Gastrocnemius medialis (tissue), 4 donors: ENCODE measurements at places on chromosomes 1 and 21. TPM values are rescaled to one million over a fixed set of nuclear protein-coding genes. Genes with fewer than 3 reads are reported as not detected.

GRCh38 chr1:41864471-41865040 lies 54.2 kb downstream of the HIVEP3 start:
- DNase-seq = no peak

GRCh38 chr1:4315202-4315601 lies 339.2 kb upstream of the AJAP1 start:
- DNase-seq = no peak

GRCh38 chr1:115654663-115655305 lies 13.0 kb downstream of the VANGL1 start:
- DNase-seq = no peak

- peak; percentile 34 for DNase-seq
Measured at GRCh38 chr1:212667223-212668139, 32.2 kb downstream of the BATF3 start.

DNA sequence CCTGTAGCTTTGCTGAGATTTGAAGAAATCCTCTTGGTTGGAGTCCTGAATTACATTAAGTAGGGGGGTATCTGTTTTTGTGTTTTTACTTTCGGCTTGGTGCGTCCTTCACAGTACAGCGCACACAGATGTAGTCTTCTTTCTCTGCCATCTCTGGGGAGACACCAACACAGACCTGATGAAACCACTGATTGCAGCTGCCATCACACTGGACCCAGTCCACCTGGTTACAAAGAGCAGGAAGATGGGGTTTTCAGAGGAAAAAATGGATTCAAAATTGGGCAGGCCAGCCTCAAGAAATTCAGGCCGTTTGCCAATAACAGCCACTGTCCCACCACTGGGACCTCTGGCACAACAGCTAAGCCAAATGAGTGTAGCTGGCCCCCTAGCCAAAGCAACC lies 18.7 kb upstream of the SYT2 start:
- DNase-seq = no peak

DNA sequence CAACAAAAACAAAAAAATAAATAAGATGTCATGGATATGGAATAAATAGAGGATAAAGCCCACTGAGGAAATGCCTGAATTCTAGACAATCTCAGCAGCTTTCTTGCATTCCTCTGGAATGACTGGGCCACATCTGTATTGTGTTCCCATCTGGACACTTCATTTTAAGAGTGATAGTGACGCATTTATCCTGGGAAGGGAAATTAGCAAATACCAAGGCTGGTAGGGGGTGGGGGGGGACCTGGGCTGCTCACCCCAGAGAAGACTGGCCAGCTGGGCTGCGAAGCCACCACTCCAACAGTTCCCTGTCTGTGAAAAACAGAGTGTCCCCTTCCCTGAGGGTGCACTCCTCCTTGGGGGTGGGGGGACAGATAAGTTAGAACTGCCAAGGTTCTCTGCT lies 106.3 kb downstream of the HIVEP3 start:
- no peak for DNase-seq

GRCh38 chr1:199909137-199909536 lies 118.4 kb upstream of the NR5A2 start:
- no peak for DNase-seq

GRCh38 chr1:36148821-36149236 lies 457 bp downstream of the TRAPPC3 start:
- DNase-seq = no peak

DNA sequence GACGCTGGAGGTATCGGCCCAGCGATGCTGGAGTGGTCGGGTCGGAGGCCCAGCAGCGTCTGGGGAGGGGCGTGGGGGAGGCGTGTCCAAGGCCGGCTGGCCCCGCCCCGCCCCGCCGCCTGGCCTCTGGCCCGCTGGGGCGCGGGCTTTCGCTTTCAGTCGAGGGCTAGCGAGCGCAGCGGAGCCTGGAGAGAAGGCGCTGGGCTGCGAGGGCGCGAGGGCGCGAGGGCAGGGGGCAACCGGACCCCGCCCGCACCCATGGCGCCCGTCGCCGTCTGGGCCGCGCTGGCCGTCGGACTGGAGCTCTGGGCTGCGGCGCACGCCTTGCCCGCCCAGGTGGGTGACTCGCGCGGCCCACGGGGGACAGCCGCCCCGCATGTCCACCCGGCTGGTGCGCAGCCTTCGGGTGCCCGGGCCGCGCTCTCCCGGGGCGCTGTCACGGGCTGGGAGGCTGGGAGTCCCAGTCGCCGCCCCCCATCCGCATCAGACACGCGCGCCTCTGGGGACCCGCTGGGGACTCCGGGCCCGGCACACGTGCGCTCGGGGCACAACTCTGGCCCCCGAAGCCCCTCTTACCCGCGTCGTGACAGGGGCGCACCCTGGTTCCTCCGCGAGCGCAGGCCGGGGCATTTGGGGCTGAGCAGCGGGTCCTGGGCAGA lies at the start of gene TNFRSF1B:
Gene TNFRSF1B, plus strand, starts transcription at position 158 of the 659 bp plus-strand sequence. Its CDS starts 101 bp downstream, at position 259.
- DNase-seq = no peak

DNA sequence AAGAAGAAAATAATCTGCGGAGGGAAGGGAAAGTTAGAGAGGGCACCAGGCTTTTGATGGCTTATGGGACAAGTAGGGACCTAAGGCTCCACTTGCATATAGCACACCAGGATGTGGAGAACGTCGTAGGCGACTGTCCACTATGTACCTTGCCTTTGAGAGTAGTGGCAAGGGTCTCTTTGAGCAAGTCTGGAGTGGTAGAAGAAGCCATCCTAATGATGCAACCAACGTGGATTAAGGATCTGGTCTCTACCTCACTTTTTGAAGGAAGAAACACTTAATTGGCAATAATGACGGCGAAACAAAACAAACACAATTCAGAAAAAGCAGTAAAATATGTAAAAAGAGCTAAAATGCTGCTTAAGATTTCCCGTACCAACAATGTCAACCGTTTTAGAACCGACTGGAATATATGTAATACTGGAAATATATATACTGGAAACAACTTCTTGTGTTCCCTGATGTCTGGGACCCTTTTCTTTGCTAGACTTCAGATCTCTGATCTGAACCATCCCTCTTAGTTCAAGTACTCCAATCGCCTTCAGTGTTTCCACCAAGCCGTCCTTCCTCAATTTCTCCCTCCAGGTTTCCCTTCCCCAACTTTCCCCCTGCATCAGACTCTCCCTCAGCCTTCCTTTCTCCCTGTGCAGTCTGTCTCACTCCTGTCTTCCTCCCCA lies 821 bp upstream of the KHDRBS1 start:
- DNase-seq = no peak

DNA sequence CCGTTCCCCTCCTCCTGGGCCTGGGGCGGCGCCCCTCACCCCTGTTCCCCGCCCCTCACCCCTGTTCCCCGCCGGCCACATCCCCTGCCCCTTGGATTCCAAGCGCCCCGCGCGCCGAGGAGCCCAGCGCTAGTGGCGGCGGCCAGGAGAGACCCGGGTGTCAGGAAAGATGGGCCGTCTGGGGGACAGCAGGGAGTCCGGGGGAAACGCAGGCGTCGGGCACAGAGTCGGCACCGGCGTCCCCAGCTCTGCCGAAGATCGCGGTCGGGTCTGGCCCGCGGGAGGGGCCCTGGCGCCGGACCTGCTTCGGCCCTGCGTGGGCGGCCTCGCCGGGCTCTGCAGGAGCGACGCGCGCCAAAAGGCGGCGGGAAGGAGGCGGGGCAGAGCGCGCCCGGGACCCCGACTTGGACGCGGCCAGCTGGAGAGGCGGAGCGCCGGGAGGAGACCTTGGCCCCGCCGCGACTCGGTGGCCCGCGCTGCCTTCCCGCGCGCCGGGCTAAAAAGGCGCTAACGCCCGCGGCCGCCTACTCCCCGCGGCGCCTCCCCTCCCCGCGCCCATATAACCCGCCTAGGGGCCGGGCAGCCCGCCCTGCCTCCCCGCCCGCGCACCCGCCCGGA lies at the start of gene TP73:
Gene TP73, plus strand, starts transcription at position 587 of the 618 bp plus-strand sequence. CDS start 29,850 bp downstream, outside the sequence.
- no peak for DNase-seq

GRCh38 chr1:118290046-118290445 lies 105.0 kb upstream of the SPAG17 start:
- peak; percentile 91 for DNase-seq

TEX38 gene
- total RNA-seq = not detected

AK5 gene
- not detected for total RNA-seq

DNA sequence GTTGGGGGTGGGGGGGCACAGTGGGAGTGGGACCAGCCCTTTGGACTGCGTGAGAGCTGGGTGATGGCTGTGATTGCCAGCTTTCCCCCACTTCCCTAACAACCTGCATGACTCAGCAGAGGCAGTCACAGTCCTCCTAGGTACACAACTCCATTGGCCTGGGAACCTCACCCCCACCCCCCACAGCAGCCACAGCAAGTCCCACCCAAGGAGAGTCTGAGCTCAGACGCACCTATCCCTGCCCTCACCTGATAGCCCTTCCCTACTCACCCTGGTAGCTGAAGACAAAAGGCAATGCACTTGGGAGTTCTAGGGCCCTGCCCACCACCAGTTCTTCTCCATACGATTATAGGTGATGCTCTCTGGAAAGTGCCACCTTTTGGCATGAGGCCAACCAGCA lies 188.9 kb downstream of the ZNF648 start:
- no peak for DNase-seq

SH3BGRL3 gene
- total RNA-seq = 11.3 TPM

- DNase-seq = no peak
Measured at GRCh38 chr1:112298558-112298957, 97.5 kb upstream of the CTTNBP2NL start.

GRCh38 chr1:4396551-4396950 lies 257.9 kb upstream of the AJAP1 start:
- DNase-seq = no peak

GRCh38 chr1:197921235-197922069 lies 4.3 kb downstream of the LHX9 start:
- no peak for DNase-seq

GRCh38 chr1:110235834-110236682 lies 25.9 kb downstream of the KCNC4 start:
- DNase-seq = no peak

UBE2J2 gene
- total RNA-seq = 36.2 TPM

DNA sequence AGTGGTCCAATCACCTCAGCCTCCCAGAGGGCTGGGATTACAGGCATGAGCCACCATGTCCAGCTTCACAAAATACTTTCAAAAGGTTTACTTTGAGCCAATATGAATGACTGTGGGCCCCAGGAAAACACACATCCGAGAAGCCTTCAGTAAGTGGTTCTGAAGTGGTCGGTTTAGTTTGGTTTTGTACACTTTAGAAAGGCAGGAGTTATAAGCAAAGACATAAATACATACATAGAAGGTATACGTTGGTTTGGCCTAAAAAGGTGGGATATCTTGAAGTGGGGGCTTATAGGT lies 3.2 kb upstream of the MIB2 start:
- no peak for DNase-seq

- DNase-seq = no peak
Measured at GRCh38 chr1:74422421-74423292, 89.8 kb downstream of the LRRC53 start.

GRCh38 chr1:145871994-145872924 lies 13.4 kb upstream of the PIAS3 start:
- peak; percentile 69 for DNase-seq

ZFP69 gene
- total RNA-seq = not detected

DNA sequence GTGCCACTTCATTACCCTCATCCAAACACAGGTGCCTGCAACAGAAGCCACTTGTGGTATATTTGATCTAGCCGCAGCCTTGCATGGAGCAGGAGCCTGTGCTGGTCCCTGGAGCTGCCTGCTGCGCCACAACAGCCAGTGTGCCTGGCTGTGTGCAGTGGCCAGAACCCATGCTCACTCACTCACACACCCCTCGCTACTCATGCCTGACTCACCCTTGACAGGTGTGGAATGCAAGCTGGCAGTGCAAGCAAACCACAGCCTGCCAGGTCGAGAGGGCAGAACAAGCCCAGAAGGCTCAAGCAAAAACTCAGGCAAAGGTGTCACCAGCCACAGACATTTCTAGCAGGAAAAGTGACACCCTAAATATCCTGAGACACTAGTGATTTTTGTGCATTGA lies 1510.9 kb downstream of the KCNT2 start:
- peak; percentile 6 for DNase-seq
